ENCODE measurements at places on chromosomes 3 and 15.

DNA sequence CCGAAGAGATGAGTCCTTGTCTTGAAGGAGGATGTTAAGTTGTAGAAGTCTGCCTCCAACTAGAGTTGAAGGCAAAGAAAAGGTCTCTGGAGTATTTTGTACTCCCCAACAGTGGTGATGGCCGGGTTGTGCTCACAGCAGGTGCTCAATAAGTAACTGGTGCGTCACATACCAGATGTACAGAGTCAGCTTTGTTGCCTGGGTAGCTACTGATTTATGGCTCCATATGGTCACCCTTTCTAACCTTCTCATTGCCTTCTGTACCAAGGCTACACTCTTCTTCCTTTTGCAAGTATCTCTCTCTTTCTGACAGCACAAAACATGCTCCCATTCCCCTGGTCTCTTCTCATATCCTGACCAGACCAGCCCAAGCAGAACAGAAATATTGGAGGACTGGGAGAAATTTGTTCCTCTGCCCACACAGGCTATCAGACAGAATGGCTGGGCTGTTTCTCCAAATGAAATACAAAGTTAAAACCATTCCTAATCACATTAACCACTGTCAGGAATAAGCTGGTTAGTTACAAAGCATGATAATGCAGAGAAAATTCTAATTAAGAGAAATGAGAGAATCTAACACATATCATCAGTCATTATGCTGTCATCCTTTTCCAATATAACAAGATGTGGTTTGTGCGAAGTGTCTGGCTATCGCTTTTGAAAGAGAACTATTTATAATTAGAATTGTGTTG lies 150.1 kb upstream of the LRRN1 start:
- no peak for DNase-seq

DNA sequence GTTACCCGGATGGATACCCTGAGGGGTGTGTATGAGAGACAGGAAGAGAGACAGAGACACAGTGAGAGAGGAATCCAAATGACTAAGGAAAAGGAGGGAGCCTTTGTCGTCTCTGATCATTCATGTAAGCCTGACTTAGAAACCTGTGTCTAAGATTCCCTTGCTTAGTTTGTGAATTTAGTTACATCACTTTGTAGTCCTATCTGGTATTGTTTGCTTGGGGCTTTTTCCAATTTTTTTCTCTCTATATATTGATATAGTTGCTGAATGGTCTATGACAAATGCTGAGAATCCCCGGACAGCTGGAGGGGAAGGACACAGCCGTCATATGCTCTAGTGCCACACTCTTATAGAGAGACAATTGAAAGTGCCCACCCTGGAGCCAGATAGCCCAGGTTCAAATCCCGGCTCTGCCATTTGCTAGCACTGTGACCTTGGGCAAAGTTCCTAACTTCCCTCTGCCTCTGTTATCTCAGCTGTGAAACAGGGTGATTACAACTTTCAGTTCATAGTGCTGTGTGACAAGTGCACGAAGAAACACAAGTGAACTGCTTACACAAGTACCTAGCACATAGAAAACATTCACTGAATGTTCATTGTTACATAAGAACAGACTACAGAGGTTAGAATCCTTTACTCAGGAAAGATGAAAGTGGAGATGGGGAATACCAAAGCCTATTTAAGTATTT lies 6.0 kb downstream of the SLC24A5 start:
- DNase-seq = no peak

GRCh38 chr3:48414376-48415250 lies 15.3 kb downstream of the PLXNB1 start:
- DNase-seq = no peak

DNA sequence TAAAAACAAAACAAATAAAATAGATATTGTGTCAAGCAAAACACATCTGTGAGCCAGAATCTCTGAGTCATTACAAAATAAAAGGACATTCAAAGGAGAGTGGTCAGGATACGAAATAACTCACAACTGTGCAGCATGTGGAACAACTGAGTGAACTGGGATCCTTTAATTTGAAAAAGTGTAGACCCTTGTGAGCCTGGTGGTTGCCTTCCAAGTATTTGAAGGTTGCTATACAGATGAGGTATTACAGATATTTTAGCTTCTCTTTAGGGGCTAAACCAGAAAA lies 26.7 kb downstream of the KCNMB2 start:
- DNase-seq = no peak

GRCh38 chr3:190692256-190692655 lies 170.2 kb downstream of the GMNC start:
- no peak for DNase-seq

DNA sequence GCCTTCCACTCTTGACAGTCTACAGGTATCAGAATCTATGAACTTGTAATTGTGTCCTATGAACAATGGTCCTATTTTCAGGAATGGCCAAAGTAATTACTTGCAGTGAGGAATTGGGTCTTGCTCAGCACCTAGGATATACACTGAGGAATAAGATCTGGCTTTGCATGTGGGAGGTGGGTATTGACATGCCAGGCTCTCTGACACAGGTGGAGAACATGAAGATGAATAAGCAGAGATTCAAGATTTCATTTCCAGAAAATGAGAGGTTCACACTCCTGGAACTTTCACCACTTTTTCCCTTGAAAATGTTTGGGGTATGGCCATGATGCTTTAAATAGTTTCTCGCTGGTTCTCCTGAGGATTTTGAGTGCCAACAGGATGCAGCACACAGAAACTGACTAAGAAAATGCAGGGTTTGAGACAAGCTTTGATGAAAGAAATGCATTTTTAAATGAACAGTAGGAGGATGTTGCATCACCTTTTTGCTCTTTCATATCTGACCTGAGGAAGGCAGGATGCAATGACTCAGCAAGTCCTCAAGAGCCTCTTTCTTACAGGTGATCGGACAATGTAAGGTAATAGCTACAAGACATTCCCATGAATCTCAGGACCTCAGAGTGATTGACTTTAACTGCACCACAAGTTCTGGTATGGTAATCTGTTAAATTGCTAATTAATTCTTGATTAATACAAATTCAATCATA lies 3.7 kb downstream of the HRG start:
- no peak for DNase-seq

- no peak for DNase-seq
These were observed 135.5 kb upstream of the KCNH8 start for GRCh38 chr3:19012846-19013245.

- no peak for DNase-seq
These were observed 5.9 kb downstream of the SOX2 start for GRCh38 chr3:181717549-181718171.

DNA sequence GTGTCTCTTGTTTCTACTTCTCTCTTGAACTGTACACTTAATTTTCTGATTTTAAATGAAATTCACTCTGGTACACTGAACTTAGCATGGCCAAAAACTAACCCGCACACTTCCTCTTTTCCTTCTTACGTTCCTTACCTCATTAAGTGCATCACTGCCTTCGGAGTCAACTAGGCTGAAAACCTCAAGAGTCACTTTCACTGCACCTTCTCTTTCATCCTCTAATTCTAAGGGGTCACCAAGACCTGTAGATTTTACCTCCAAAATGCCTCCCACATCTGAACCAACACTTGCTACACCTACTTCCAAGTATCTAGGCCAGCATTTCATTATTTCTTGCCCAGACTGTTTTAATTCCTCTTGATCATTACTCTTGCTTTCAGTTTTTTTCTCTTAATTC lies 6.6 kb downstream of the CBLB start:
- DNase-seq = no peak

GRCh38 chr15:92294759-92295158 lies 98.9 kb upstream of the ST8SIA2 start:
- DNase-seq = no peak

GRCh38 chr3:138877226-138877625 lies 42.5 kb upstream of the PIK3CB start:
- DNase-seq = no peak

- peak; percentile 55 for DNase-seq
These were observed 14.0 kb downstream of the PLA2G4D start for GRCh38 chr15:42080186-42080918.

DNA sequence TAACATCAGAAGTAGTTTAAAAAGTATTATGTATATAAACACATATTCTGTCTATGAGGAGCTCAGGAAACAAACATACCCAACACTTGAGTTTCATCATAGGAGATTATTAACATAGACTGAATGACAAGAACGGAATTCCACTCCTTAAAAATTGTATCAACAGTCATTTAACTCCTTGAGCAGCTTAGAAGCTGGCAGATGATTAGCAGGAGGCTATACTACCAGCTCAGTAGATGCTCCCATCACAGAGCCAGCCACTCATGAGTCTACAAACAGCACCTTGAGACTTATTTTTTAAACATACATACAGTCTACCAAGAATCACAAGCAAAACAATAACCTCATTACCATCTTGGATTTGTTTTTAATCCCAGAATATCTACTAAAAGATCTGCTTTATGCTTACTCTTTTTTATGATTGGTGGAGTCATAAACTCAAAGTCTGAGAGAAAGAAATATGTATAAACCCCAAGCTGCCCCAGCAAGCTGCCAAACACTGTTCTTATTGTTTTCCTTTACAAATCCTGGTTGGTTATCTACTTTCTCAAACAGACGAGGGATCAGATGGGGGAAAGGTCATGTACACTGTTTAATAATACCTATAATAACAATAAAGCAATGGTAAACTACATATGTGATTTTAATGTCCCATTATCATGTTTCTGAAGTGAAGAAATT lies 59.5 kb downstream of the CBLB start:
- DNase-seq = no peak

DNA sequence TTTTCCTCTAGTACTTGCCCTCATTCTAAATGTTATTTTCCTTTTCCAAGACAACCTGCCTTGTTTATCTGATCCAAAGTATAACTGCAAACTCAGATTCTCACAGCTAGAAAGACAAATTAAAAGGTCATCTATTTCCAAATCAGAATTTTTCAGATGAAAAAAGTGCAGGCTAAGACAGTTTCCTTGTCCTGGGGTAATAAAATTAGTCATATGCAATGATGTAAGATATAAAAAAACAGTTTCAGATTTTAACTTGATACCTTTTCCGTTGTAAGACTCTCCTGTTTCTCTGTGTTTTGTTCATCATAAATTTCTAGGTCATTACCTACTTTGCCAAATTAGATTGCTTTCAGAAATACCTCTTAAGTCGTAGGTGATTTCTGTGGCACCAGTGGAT lies 238.4 kb upstream of the PEX5L start:
- DNase-seq = no peak

- DNase-seq = no peak
These were observed 30.5 kb downstream of the RAD54L2 start for GRCh38 chr3:51568996-51569395.
